ENCODE measurements at places on chromosomes 6 and 20.

DNA sequence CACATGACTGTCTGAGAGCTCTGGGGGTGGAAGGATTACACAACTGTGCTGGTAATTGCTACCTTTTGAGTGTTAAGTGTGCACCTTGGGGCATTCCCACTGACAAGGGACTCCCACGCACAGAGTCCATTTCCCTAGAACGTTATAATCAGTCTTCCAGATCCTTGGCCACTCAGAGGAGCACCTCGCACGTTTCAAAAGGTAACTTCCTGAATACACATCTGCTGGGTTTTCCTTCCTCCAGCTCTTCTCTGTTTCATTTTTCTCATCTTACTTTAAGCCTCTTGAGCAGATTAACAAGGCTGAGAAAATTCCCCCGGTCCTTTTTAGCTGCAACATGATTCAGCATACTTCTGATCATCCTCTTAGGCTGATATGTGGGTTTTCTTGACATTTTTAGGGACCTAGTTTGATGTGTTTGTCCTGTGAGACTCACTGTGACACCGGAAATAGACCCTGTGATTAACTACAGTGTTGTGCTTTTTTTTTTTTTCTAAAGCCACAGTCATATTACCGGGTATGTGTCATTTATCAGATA is 98.4 kb upstream of the DUSP22 start:
- peak; percentile 64 for DNase-seq

GRCh38 chr6:133630651-133631050 is 258.3 kb upstream of the TCF21 start:
- DNase-seq = no peak

DNA sequence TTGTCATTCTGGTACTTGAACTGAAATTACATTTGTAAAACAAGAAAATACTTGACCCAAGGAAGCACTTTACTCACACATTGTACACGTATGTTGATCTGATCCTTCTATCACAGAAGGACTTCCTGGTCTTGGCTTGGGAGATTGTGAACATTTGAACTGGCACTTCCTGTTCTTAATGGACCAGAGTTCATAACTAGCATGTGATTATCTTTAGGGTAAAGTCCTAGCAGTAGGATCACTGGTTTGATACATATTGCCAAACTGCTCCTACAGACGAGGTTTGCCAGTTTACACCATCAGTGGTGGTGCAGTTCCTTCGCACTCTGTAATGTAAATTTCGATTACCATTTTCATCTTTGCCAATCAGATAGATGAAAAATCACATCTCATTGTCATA is 12.7 kb downstream of the HECA start:
- DNase-seq = no peak

GRCh38 chr6:112017169-112017568 is 36.7 kb upstream of the CCN6 start:
- no peak for DNase-seq

- no peak for DNase-seq
Measured at GRCh38 chr6:37822851-37823682, 3.5 kb downstream of the ZFAND3 start.

DNA sequence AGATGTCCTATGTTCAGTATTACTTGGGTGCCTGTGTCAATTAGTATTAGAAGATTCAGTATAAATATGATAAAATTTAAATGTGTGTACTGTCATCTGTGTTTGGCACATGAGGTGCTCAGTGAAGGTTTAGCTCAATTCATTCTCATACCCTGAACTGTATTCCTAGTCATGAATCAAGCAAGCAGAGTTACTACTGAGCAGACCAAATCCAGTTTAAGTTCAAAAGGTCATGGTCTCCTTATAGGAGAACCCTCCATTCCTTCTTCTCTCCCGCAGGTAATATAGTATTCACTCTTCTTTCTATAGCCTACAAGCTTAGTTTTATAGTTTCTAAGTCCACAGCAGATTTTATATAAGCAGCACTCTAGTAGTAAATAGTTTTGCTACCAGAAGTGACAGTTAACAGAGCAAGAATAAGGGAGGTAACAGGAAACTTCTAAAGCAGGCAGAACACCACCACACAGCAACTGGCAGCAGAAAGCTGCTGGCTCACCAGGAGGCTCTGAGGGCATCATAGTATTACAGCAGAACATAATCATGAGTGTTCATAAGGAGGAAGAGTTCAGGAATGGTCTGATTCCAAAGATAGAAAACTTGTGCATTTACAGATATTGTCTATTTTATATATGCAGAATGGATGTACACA is 133.2 kb downstream of the SLC16A10 start:
- no peak for DNase-seq

- DNase-seq = peak; percentile 54
Measured at GRCh38 chr6:129730477-129731165, 20.6 kb upstream of the ARHGAP18 start.

GRCh38 chr6:107813555-107814194 is 10.4 kb downstream of the SCML4 start:
- DNase-seq = no peak

DNA sequence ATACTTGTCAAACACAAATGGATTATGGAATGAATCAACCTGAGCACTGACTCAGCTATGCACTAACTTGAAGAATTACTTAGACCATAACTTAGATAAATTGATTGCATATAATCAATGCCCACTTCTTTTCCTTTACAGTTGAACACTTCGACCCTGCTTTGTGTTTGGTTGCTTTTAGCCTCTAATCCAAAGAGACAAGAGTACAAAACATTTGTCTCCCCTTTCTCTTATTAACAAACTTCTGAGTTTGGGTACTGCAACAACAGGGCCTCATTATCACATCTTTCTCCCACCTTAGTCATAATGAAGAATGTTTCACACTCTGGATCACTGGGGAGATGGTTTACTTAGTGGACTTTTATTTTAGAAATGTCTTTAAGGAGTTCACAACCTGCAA is 2.6 kb upstream of the TAAR6 start:
- no peak for DNase-seq

- no peak for DNase-seq
Measured at GRCh38 chr6:15474196-15474595, 188.6 kb downstream of the DTNBP1 start.

- no peak for DNase-seq
Measured at GRCh38 chr6:124090491-124090890, 286.8 kb downstream of the NKAIN2 start.

DNA sequence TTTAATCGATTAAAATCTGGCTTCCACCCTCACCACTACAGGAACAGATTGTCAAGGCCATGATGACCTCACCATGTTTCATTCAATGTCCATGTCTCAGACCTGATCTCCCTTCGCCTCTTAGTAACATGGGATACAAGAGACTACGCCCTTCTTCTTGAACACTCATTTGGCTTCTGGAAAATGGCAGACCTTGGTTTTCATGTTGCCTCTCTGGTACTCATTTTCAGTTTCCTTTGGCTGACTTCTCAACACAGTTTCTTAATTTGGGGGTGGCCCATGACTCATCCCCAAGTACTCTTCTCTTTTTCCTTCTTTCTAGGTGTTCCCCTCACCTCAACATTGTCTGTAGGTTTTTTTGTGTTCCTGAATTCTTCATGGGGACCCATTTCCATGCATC is 22.7 kb downstream of the TMX4 start:
- no peak for DNase-seq

DNA sequence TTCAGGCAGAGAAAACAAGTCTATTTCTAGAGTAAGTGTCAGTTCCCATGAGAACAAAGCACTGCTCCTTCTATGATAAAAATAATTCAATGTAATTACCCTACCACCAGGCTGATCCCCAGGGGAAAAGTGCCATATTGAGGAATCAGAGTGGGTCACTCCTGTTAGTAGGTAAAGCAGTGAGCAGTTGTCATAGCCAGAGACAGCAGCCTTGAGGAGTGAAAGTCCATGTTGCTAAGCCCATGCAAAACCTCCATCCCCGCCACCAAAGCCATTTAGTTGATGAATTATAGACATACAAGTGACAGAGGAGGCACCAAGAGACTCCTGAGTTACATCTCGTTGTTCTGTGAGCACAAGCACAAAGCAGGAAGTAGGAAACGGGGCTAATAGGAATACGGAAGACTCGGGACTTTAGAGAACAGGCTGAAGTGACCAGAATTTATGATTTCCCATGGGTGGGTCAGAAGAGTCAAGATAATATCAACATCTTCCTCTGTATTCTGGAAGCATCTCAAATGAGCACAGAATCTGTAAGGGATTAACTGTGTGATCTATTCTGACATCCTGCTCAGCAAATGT is 197.9 kb downstream of the MAFB start:
- DNase-seq = no peak

- DNase-seq = no peak
Measured at GRCh38 chr6:143279385-143279784, 171.1 kb downstream of the ADAT2 start.

- no peak for DNase-seq
Measured at GRCh38 chr6:124420116-124420840, 542.0 kb upstream of the RNF217 start.

DNA sequence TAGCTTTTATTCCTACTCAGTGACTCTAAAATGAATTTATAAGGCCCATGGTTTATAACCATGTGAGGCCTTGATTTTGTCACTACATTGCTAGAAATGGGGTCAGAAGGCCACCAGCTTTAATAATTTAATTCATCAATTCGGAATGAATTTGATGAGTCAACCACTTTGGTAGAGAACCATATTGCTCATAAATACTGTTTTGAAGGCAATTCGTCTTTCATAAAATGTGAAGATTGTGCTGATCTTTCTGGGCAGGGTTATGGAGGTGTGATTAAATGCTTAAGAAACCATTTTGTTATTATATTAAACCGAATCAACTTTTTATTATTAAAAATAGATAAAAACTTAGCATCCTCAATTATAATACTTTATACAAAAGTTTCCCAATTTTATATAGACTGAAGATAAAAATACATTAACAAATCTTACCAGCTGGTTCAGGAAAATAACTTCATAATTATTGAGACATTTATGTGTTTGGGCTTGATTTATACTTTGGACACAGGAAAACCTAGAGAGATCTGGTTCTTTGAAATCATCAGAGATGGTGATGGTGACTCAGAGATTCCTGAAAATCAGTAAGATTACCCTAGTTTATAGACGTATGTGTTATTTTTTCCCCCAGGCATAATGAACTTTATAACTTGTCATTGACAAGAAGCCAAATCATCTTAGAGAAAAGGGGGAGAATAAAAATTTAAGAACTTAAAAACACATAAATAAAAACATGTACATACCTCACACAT is 10.6 kb downstream of the HCRTR2 start:
- DNase-seq = no peak

GRCh38 chr6:45156075-45156474 is 172.1 kb upstream of the RUNX2 start:
- peak; percentile 46 for DNase-seq

DNA sequence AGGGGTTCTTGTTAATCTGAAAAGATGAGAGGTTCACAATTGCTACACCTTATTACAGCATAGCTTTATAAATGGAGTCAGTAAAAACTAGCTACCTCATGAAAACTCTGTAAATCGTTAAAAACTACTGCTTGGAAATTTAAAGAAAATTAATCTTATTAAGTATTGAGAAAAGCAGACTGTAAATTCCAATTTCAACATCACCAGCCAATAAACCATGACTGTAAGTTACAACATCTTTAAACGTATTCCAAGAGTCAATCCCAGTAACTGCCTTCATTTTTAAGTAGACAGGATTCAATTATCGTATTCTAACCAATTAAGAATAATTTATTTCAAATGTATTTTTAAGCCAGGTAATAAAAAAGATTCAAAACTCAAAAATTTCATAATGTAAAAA is 70.3 kb downstream of the ATG5 start:
- DNase-seq = no peak

DNA sequence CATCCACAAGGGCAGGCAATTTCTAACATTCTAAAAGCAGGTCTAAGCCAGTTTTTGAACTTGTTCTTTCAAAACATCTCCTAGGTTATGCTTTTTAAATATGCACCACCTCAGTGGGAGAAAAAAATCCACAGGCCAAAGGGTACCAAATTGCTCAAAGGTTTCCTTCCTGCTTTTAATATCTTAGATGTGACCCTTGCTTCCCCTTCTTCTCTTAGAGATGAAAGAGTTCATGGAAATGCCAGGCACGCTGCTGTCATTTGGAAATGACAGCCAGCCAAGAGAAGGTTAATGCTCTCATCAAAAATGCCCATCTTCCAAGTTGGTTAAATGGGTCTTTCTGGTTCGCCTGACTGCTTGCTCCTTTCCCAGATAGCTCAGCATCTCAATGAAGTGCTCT is 497.1 kb downstream of the CD83 start:
- no peak for DNase-seq

- DNase-seq = no peak
Measured at GRCh38 chr6:43927532-43928210, 157.7 kb downstream of the VEGFA start.

GRCh38 chr20:40587038-40587437 is 102.0 kb downstream of the MAFB start:
- no peak for DNase-seq

GRCh38 chr6:109834131-109834530 is 143.0 kb downstream of the FIG4 start:
- DNase-seq = no peak

- no peak for DNase-seq
Measured at GRCh38 chr20:18781509-18781908, 32.1 kb upstream of the SCP2D1 start.

GRCh38 chr6:34098045-34098936 is 47.6 kb downstream of the GRM4 start:
- no peak for DNase-seq

DNA sequence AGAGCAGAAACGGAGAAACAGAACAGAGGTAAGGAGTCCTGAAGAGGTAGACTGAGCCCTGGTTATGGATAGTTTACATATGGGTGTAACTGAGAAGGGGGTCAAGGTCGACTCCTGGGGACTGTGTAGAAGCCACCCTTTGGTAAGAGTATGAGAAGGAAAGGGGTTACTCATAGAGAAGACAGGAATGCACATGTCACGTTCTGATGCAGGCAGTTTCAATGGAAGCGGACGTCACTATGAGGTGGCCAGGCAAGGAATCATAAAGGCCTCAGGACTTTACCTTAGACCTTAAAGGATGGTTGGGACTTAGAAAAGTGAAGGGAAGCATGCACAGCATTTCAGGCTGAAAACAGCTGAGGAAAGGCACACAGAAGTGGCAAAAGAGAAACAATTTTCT is 25.1 kb downstream of the RGS17 start:
- no peak for DNase-seq

- no peak for DNase-seq
Measured at GRCh38 chr6:138105880-138106664, 1.1 kb downstream of the PERP start.

- no peak for DNase-seq
Measured at GRCh38 chr20:19970256-19970765, 46.9 kb upstream of the NAA20 start.

- DNase-seq = no peak
Measured at GRCh38 chr20:63230800-63231268, 4.9 kb upstream of the BIRC7 start.

GRCh38 chr6:91813641-91814040 is 1226.8 kb upstream of the MAP3K7 start:
- DNase-seq = no peak

GRCh38 chr6:108562503-108562993 is 1.8 kb downstream of the FOXO3 start:
- no peak for DNase-seq

DNA sequence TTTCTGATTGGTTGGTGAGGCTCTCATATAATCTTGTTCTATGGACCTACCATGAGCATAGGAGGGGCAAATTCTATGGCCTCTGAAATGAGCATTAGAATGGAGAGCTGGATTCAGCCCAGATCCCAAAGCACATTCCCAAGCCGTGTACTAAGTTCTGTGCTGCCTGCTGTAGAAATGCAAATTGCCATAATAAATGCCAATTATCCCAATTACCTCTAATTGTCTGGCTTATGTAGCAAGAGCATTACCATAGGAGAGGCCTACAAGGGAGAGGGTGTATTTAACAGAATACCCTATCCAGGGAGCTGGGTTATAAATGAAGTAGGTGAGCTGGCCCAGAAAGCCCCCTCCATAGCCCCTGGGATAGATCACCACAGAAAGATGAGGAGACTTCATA is 126.8 kb downstream of the LRFN2 start:
- DNase-seq = no peak

Data from CD4-positive, alpha-beta T cell treated with Interleukin-6 at 100 ng/mL for 8 hours (primary cell).